ENCODE measurements at places on chromosomes 11 and 22.
A peak's percentile ranks its signal among the peaks of the same experiment; 100 is the strongest.

DNA sequence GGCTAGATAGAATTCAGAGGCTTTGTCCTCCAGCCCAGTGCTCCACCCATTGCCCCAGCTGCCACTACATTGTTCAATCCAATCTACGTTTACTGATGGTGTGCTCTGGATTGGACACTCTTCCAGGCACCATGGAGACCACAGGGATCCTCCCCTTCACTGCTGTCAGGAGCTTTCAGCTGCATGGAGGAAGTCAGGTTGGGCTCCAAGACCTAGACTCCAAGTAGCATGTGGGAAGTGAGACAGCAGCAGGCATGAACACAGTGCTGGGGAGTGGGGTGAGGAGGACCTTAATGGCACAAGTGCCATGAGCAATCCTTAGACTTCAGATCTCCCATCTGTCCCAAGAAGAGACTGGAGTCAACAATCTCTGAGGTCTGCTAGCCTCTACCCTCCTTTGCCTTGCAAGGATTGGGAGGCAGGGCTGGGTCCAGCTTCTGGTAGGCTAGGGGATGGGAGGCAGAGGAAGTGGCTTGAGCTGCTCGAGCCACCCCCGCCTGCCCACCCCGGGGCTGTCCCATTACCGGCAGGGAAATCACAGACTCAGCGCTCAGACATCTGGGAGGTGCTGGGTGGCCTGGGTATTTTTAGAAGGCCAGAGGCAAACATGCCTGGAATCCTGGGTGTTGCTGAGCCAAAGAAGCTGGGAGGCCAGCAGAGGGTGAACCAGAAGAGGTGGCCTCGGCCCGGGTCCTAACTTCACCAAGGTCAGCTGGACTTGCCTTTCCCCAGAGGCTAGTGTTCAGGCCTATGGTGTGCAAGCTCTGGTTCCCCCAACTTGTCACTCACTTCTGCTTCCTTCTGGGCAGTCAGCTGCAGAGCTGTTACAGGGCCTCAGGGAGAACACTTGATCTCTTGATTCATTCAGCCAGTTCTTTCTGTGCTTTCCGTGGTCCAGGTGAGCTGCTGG is 15.2 kb upstream of the FCHSD2 start:
- peak; percentile 39 for DNase-seq

DNA sequence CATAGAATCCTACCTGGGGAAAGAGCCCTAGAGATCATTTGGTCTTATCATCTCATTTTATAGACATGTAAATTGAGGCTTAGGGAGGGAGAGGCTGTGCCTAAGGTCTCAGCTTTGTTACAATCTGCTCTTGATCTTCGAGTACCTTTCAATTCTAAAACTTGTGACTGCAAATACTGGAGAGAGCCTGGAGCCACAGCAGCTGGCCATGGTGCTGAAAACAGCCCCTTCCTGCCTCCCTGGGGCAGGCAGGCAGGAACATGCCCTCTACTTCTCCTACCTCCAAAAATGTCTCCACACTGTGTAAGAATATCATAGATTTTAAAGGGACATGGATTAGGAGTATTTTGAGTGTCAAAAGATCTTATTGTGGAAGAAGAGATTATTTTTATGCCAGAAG is 52.2 kb downstream of the C22orf42 start:
- no peak for DNase-seq

DNA sequence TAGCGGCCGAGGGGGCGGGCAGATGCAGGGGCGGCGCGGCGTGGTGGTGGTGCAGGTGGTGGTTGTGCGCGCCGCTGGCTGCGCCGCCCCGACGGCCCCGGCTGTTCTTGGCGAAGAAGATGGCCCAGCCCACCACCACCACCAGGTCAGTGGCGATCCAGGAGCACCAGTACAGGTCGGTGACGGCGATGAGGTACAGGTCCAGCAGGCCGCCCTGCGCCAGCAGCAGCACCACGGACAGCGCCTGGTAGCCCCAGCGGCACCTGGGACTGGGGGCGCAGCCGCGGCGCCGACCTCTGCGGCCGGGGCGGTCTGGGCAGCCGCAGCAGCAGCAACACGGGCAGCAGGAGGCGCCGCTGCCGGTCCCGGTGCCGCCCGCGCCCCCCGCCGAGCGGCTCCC is 879 bp downstream of the TMEM121B start:
- no peak for DNase-seq

GRCh38 chr22:19448739-19449421 is 1.4 kb upstream of the C22orf39 start:
- DNase-seq = no peak

DNA sequence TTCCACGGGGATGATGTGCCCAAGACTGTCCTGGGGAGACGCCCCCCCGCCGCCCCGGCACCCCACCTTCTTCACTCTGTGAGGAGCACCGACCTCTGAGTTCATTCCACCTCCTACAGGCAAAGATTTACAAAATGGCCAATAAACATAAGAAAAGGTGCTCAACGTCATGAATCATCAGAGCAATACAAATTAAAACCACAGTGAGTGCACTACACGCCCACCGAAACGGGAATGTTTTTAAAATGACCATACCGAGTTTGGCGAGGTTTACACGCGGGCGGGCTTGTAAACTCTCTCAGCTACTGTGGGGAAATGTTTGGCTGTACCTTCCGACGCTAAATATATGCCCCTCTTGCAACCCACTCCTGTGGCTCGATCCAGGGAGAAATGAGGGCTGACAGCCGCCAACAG is 7.9 kb downstream of the NPTXR start:
- DNase-seq = no peak

DNA sequence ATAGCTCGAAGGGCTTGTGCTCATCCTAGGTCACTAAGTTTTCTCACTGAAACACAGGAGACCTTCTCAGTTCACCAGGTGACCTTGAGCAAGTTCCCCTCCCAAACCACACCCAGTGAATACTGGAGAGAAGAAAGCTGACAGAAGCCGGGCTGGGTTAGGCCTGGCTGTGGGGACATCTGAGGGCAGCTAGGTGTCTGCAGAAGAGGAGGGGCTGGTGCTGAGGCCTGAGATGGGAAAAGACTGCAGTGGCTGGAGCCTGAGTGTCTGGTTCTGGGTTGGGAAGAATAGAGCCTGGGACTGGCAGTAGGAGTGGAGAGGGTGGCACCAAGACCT is 602 bp upstream of the INPP5J start:
- no peak for DNase-seq

DNA sequence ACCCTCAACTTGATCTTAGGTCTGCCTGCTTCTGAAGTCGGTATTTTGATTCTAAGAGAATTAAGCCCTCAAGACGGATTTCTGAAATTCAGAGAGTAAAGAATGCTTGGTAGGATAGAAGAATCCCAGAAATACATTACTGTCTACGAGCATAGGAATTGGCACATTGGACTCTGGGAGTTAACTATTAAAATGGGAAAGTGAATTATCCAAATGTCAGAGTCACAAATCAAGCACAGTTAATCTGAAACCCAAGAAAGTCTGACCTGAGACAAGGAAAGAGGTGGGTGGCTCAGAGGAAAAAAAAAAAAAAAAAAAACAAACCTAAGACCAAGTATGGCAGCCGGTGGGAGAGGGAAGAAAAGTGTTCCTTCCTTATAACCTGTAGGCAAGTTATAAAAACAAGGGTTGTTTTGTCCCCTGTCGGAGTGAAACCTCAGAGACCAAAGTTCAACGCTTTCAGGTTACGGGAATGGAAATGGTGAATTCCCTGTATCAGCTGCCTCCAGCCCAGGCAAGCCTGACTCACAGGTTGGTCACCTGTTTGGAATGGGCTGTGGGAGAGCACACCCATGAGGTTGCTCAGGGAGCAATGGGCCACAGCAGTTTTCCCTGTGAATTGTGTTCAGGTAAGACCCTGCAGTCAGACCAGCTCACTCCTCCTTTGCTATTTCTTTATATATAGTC is 139.0 kb downstream of the ETS1 start:
- DNase-seq = no peak

- no peak for DNase-seq
These were observed 735.5 kb downstream of the KCNA4 start for GRCh38 chr11:29281271-29281777.
